ENCODE measurements at places on chromosomes 5 and 9.

GRCh38 chr9:14358523-14358922 is 44.6 kb upstream of the NFIB start:
- no peak for DNase-seq

GRCh38 chr9:131303381-131304321 is 14.1 kb downstream of the PLPP7 start:
- DNase-seq = peak; percentile 10

GRCh38 chr9:16679327-16679821 is 191.1 kb downstream of the BNC2 start:
- no peak for DNase-seq

DNA sequence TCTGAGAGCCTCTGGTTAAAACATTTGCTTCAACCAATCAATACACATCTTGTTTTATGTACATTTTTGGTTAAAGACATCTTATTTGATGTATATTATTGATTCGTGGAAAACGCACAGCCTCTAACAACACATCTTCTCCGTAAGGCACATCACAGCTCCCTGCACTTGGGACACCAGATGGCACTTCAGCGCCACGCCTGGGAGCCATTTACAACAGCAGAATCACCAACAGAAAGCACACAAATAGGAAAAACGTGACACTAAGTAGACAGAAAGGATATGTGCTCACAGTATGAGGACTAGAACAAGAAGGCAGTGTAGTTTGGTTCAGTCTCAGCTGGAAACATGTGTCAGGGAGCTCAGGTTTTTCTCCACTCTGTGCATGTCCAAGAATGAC is 199.7 kb downstream of the ROR2 start:
- DNase-seq = no peak

DNA sequence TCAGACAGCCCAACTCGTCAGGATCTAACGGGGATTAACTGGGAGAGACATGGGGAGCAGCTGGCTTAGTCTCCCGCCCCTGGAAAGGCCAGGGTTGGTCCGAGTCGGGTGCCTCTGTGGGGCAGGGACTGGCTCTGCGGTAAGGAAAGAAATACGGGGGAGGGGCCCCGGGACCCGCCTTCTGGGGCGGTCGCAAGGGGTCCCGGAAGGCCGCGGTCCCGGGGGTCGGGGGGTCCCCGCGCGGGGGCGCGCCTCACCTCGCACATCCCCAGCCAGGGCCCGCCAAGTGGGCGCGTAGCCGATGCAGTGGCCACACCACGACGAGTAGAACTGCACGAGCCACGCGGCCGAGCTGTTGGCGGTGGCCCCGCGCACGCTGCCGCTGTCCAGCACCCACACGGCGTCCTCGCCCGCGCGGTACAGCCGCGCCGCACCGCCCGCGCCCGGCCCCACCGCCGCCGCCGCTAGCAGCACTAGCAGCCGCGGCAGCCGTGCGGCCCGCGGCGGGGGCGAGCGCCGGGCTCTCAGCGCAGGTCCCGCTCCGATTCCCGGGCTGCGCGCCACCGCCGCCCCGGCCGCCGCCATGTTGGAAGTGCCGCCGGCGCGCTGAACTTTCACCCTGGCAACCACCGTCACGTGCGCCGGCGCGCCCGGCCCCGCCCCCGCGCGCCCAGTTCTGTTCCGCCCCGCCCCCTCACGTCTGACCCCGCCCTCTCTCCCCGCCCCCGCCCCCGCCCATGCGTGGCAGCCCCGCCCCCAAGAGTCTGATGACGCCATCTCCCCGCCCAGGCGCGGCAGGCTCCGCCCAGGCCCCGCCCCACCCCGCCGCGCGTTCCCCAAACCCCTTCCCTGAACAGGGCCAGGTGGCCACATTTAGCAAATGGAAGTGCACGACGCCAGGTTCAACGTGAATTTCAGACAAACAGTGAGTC is at the start of gene QSOX2:
Gene QSOX2 (minus strand): TSS at position 594 of the 932 bp plus-strand sequence. CDS start 9 bp downstream, at position 585.
- peak; percentile 94 for DNase-seq

DNA sequence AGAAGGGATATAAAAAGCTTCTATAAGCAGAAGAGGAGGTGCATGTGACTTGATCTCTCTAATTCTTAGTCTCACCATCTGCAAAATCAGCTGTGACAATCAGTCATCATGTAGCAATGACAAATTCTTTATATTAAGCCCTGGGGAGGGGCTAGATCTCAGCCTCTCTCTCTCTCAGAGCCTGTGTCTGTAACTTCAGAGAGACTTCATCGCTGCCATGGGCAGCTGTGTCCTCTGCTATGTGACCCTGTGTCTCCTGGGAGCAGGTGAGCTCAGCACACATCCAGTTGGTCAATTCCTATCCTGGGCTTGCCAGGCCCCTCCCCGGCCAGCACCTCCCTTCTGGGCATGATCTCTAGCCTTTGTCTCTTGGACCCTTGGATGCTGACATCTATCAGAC is 109.6 kb downstream of the ANKRD18B start:
- no peak for DNase-seq

DNA sequence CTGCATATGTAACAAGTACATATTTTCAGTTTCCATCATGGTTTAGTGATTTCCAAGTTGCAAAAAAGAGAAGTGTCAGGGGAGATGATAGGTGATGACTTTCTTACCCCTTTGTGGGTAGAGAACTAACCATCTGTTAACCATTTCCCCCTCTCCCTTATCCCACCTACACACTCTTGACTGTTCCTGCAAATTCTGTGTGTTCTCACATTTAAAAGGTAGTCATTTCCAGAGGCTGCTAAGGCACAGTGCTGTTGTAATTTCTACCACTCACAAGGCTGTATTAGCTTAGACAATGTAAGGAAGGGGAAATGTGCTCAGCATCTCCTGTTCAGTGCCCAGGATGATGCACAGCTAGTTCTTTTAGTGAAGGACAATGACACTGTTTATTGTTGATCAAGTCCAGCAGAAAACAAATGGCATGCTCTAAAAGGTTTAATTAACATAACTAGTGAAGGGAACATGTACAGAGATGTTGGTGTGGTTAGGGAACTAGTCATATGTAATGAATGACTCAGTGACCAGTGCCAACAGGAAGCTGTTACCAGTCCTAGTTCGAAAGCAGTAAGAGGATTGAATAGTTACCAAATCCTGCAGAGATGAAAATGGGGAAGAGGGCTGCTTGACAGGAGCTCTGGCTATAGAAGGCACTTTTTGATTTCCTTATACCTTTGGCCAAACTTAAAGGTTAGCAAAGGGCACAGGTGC is 165.1 kb downstream of the PLK2 start:
- DNase-seq = no peak

Measured in right cardiac atrium (tissue), 5 donors.